Hypothalamus (tissue), 51 donors: ENCODE measurements at places on chromosomes 16 and 17.

- no peak for DNase-seq
Measured at GRCh38 chr17:74740173-74740572, 3.1 kb downstream of the RAB37 start.

DNA sequence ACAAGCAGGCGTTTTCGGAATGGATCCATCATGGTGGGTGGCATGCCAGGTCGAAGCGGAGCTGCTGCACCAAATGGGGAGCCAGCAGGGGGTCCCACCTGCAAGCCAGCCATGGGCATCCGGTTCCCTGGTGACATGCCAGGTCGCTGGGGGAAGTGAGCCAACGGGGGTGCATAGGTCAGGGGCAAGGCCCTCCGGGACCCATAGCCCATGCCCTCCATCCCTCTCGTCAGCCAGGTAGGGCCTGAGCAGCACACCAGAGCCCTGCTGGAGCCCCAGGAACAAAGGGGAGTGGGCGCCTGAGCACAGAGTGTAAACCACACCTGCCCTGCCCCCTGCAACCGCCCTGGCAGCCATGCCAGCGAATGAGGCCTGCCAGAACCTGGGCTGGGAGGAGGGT, 5.0 kb downstream of the SMARCD2 start:
- no peak for DNase-seq

- no peak for DNase-seq
Measured at GRCh38 chr17:1331708-1332107, 52.2 kb downstream of the TRARG1 start.

GRCh38 chr16:55569025-55569424, 2.5 kb downstream of the CAPNS2 start:
- no peak for DNase-seq

DNA sequence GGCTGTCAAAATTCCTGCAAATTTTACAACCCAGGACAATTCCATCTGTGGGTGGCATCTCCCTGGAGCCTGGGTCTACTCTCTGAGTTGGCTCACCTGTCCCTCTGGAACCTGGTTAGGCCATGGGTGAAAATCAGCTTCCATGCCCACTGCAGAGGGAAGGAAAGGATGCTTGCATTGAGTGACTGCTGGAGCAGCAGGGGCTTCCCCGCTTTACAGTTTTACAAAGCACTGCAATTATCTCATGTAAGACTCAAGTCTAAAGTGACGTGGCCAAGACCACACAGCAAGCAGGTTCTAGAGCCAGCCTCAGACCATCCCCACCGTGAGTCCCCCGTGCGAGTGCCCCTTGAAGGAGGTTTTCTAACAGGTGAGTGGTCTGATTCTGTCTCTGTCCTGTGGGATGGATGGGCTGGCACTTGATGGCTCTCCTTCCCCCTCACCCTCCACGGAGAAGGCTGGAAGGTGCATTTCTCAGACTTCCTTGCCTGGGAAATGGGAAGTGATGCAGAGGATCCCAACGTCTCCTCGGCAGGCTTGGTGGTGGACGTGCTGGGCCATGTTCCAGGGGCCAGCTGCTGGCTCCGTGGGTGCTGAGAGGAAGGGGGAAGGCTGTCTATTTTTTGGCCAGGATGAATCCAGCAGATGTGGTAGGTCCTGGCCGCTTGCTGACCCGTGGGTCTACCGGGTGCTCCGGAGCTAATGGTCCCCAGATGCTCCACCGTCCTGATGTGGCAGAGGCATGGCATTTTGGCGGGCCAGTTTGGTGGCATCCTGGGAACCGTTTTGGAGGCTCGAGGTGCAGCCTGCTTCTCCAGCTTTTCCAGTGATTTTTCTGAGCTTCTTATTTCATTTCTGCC, 26.3 kb upstream of the CBX4 start:
- no peak for DNase-seq

GRCh38 chr16:27224741-27225300, 21.5 kb downstream of the KDM8 start:
- DNase-seq = no peak

- DNase-seq = no peak
Measured at GRCh38 chr16:47643323-47644000, 182.3 kb downstream of the PHKB start.

DNA sequence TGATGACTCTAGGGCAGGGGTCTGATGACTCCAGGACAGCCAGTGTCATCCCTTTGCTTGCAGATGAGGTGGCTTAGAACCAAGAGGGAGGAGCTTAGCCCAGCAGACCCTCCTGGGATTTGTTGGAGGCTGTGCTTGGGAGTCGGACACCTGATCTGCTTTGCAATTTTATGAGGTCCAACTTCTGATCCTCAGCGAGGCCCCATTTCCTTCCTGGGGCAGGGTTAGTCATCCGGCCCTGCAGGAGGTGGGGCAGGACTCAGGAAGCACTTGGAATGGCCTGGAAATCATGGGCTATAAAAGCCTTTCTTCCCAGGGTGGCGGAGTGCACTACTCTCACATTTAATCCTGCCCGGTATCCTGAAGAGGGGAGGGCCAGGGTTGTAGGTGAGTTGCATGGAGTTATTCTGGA, 168.5 kb downstream of the MSI2 start:
- DNase-seq = no peak

GRCh38 chr16:53973021-53973420, 269.1 kb downstream of the FTO start:
- DNase-seq = no peak

GRCh38 chr16:720447-720989, 428 bp upstream of the ANTKMT start:
- peak; percentile 68 for DNase-seq

DNA sequence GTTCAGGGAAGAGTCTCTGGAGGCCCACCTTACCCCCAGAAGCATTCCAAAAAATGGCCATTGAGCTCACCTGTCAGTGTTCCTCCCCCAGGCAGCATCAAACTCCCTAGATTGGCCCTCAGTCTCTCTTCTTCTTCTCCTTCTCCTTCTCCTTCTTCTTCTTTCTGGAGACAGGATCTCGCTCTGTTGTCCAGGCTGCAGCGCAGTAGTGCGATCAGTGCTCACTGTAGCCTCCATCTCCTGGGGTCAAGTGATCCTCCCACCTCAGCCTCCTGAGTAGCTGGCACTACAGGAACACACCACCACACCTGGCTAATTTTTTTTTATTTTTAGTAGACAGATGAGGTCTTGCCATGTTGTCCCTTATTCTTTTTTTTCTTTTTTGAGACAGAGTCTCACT, 16.4 kb upstream of the WNT3 start:
- DNase-seq = no peak

DNA sequence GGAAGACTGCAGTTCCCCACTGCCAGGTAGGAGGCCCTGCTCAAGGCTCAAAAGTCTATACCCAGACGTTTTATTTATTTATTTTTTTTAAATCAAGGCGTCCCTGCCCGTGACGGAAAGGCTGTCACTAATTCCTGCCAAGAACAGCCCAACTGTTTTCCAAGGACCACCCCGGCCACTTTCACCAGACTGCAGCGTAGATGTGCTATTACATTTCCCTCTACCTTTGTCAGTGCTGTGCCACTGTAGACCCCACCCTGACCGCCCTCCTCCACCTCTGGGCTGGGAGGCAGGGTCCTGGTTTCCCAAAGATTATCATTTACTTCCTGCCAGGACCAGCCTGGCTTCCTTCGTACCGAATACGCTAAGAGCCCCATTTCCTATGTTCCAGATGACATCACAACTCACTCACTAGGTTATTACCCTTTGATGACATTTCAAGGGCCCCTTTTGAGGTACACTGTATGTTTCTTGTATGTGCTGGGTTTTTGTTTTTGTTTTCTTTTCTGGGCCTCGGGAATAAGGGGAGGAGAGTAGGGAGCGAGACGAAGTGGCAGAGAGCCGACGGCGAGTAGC, 6.3 kb upstream of the RNF227 start:
- DNase-seq = no peak

DNA sequence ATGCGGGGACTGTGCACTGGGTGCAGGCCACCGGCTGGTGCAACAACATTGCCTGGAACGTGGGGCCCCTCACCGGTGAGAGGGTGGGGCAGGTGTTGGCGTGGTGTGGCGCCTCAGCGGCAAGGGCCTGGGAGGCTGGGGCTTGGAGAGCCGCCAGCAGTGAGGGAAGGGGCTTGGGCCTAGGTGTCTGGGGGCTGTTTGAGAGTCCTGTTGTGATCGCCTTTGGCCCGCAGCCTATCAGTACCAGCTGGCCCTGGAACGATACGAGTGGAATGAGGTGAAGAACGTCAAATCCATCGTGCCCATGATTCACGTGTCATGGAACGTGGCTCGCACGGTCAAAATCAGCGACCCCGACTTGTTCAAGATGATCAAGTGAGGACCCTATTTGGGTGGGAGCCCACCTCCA, 2.6 kb upstream of the TMEM88 start:
- no peak for DNase-seq

DNA sequence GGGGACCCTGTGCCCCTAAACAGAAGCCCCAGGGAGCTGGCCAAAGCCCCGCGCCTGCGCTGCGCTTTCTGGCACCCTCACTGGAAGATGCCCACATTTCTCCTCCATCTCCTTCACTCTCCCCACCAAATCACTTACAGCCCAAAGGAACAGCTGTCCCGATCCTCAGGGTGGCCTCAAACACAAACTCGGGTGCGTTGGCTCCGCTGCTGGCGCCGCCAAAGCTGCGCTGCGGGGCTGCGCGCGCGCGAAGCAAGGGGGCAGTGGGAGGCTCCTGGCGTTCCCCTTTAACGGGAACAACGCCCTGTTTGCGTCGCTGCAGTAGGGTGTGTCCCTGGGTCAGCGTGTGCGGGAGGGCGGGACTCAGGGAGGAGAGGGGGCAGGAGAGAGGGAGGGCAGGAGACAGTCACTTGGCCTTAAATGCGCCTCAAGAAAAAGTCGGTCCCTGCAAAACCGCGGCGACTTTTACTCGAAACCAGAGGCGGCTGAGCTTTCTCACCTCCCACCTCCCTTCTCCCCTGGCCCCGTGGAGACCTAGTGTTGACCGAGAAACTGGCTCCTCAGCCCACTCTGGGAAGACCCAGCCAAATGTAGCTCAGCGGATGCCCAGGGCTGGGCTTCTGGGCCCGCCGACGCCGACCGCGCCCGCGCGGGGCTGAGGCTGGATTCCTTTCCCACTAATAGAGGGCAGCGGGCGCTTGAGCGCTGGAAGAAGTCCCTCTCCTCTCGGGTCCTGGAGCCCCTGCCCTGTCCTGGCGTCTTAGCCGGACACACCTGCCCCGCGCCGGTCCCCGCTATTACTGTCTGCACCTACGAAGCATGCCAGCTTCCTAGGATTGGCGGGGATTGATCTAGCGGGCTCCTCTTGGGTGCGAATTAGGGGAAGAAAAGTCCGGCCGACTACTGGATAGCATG, 2.6 kb downstream of the PMP22 start:
- peak; percentile 83 for DNase-seq

DNA sequence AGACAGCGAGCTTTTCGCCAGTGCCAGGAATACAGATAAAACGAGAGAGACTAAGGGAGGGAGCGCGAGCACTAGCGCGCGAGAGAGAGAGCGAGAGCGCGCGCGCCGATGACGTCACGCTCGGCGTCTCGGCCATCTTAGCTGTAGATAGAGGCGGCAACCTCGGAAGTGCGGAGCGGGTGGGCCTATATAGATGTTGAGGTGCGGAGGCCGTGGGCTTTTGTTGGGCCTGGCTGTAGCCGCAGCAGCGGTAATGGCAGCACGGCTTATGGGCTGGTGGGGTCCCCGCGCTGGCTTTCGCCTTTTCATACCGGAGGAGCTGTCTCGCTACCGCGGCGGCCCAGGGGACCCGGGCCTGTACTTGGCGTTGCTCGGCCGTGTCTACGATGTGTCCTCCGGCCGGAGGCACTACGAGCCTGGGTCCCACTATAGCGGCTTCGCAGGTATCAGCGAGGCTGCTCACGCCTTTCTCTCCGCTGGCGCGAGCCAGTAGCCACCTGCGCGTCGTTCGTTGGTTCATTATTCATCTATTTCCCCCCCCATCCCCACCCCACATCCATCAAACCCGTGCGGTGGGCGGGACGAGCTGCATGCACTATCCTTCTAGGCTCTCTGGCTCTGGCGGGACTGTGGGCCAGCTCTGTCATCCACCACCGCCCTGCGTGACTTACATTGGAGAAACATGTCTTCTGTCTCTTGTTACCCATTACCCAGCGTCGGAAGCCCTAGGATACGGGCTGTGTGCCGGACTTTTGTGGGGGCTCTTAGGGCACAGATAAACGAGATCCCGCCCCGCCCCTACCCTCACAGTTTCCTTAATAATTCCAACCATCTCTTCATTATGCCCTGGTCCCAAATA, 795 bp downstream of the CYB5D2 start:
- peak; percentile 66 for DNase-seq

- peak; percentile 53 for DNase-seq
Measured at GRCh38 chr17:82414548-82415281, 3.4 kb upstream of the HEXD start.

GRCh38 chr17:77435272-77436057, 294.7 kb downstream of the SEC14L1 start:
- no peak for DNase-seq

DNA sequence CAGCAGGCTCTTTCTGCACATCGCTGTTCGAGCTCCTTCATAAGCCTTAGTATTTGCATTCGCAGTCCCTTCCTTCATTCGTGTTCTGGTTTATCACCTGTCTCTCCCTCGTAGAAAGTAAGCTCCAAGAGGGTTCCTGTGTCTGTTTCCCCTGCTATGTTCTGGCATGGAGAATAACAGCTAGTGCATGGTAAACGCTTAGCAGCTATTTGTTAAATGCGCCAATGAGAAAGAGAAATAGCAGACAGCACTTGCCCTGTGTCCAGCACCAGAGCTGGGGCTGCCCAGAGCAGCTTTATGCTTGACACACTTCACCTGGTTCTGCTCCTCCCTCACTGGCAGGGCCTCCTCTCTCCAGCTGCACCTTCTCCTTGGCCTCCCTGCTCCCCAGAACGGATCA, 5.5 kb downstream of the ZNF688 start:
- no peak for DNase-seq

- DNase-seq = no peak
Measured at GRCh38 chr17:10083864-10084263, 114.5 kb downstream of the GAS7 start.

DNA sequence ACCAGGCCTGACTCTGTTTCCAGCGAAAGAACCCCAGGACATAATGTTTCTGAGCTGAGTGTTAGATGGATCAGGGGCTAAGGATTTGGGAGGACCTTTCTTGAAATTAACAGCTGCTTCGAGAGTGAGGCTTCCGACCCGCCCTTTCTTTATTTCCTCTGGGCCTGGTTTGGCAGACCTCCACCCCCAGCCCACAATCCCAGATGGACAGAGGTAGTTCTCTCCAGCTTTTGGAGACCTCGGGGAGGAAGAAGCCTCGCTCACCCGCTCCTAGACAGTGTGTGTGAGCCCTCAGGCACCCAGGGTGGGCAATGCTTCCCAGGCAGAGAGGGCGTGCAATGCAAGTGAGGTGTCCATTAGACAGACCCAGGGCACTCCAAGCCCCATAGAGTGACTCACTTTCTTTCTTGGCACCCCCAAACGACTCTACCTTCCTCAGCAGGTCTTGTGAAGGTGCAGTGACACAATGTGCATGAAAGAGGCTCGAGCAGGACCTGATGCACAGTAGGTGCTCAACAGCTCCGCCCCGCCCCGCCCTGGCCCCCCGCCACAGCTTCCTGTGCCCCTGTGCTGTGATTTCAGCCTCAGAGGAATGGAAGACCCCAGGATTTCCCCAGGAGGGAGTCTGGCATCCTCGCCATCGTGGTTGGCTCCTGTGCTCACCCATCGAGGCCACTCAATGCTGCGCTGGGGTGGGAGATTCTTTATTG, 50.7 kb upstream of the TOB1 start:
- no peak for DNase-seq

GRCh38 chr16:15854906-15855703, 1.7 kb downstream of the MYH11 start:
- DNase-seq = no peak

GRCh38 chr17:76584427-76585032, 1.1 kb downstream of the ST6GALNAC2 start:
- DNase-seq = no peak
